CD4-positive, alpha-beta T cell treated with Interleukin-4 for 4 hours (primary cell): ENCODE measurements at places on chromosomes 5 and 9.
A peak's percentile ranks its signal among the peaks of the same experiment; 100 is the strongest.

- DNase-seq, result no peak
Observed at GRCh38 chr9:136007276-136007933, 46.2 kb upstream of the UBAC1 start.

GRCh38 chr9:76651119-76651705 is 113.0 kb upstream of the PCA3 start:
- DNase-seq, result no peak

DNA sequence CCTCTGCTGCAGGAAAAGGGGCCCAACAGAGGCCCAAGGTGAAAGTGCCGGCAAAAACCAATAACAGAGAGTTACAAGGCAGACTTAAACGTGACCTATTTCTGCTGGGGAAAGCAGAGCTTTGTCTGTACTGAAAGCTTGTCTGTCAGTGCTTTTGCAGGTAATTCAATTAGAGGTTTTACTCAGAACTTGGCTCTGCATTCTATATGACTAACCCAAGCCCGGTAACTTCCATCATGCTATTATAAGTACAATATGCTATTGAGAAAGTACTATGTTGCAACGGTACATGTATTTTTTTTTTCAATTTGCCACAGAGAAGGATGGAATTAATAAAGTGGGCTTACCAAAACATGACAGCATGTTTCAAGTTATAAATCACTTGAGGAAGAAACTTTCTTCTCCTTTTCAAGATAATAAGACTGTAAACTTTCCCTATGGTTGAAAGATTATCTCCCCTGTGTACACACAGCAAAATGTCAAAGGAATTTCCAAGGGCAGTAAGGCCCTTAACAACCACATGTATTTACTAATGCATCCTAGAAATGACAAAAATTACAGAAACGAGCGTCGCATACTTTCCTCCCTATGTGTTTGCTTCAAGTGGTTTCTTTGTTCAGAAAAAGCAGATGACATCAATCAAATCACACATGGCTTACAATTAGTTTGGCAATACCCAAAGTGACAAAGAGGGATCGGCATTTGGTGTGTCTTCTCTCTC is 282.4 kb downstream of the EFNA5 start:
- DNase-seq, result peak; percentile 11

DNA sequence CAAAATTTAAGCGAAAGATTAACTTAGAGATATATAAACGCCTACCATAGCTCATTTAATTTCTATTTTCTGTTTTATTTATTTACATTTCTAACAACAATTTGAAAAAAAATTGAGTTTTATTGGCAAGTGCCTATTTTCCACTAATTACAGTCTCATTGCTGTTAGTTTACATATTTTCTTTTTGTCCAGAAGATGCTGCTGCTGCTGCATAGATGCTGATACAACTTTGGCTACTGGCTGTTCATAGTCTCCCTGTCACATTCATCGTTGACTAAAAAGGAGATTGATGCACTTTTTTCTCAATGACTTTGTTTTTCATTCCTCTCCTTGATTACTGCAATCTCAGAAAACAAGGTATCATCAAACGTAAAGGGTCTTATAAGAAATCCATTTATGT is 235.4 kb downstream of the CDH9 start:
- DNase-seq, result no peak
